Stimulated activated CD8-positive, alpha-beta memory T cell treated with anti-CD3 and anti-CD28 coated beads, Interleukin-2, amount 100 ng/mL, for 48 hours (primary cell): ENCODE measurements at places on chromosomes 1 and 21.
A peak's percentile ranks its signal among the peaks of the same experiment; 100 is the strongest.

DNA sequence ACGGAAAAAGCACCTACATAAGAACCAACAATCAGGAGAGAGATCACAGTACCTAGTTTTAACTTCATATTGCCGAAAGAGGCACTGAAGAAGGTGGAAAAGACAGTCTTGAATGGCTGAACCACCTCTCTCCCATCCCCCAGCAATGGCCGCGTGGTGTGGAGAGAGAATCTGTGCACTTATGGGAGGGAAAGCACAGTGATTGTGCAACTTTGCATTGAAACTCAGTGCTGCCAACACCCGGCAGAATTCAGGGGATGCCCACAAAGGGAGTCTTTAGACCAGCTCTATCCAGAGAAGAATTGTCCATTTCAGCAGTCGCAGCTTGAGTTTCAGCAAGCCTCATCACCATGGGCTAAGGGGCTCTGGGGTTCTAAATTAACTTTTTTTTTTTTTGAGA, 186.3 kb upstream of the USP25 start:
- no peak for DNase-seq

- DNase-seq, result no peak
These were observed 141.2 kb downstream of the COL24A1 start for GRCh38 chr1:86015375-86015774.

- DNase-seq, result no peak
These were observed 237.1 kb downstream of the VAV3 start for GRCh38 chr1:107727866-107728265.

GRCh38 chr1:109425391-109426280, 612 bp downstream of the PSMA5 start:
- DNase-seq, result peak; percentile 58

- DNase-seq, result no peak
These were observed 215.5 kb downstream of the KCNJ6 start for GRCh38 chr21:37700641-37701202.

DNA sequence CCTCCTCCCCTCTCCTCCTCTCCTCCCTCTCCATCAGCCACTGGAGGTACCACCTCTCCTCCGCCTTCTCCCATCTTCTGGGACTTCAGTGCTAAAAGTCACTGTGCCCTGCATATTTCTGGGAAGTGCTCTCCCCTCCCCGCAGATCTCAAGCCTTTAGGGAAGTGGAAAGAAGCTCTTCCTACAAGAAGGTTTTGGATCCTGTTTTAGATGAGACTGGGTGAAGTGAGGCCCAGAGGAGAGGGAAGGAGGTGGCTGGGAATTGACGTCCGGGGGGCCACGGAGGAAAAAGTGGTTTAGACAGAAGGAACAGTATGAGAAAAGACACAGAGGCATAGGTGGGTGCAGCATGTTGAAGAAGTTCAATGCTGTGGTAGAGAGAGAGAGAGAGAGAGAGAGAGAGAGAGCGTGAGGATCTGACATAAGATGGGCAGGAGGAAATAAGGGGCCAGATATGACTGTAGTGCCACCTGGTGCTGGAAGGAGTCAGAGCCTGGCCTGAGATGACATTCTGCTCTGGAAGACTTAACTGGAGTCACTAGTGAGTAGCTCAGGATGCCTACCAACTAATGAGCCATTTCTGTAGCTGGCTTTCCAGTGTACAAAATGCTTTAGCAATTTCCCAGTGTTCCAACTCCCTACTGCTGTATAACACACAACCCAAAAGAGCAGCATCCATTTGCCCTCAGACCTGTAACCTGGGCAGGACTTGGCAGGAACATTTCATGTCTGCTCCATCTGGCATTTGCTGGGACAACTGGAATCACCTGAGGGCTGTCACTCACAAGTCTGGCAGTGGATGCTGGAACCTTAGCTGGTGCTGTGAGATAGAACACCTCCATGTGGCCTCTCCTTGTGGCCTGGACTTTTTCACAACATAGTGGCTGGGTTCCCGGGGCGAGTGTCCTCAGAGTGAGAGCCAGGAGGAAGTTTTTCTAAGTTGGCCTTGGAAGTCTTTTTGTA, 16.6 kb upstream of the ZSCAN20 start:
- DNase-seq, result no peak

DNA sequence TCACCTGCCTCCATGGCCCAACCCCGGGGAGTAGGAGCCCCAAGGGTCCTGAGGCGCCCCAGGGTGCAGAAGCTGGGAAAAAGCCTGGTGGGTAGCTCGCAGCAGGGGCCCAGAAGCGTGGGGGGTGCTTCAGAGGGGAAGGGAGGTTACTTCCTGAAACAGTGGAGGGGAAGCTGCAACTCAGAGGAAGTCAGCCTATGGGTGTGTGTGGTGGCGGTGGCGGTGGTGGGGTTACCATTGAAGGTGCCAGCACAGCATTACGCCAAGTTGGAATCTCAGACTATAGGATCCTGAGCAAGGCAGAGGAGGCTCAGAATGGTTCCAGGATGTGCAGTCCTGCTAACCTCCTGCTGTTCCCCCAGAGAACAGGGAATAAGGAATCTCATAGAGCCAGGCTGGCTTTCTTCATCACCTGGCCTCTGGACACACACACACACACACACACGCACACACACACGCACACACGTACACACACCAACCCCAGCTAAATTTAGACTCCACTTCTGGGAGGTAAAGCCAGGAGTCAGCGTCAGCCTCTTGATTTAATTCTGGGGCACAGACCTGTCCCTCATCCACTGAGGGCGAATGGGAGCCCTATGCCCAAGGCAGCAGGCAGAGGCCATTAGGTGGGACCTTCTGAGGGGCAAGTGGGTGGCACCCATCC, 1.3 kb downstream of the DENND4B start:
- peak; percentile 71 for DNase-seq

GRCh38 chr21:31897311-31897710, 24.5 kb downstream of the HUNK start:
- no peak for DNase-seq

DNA sequence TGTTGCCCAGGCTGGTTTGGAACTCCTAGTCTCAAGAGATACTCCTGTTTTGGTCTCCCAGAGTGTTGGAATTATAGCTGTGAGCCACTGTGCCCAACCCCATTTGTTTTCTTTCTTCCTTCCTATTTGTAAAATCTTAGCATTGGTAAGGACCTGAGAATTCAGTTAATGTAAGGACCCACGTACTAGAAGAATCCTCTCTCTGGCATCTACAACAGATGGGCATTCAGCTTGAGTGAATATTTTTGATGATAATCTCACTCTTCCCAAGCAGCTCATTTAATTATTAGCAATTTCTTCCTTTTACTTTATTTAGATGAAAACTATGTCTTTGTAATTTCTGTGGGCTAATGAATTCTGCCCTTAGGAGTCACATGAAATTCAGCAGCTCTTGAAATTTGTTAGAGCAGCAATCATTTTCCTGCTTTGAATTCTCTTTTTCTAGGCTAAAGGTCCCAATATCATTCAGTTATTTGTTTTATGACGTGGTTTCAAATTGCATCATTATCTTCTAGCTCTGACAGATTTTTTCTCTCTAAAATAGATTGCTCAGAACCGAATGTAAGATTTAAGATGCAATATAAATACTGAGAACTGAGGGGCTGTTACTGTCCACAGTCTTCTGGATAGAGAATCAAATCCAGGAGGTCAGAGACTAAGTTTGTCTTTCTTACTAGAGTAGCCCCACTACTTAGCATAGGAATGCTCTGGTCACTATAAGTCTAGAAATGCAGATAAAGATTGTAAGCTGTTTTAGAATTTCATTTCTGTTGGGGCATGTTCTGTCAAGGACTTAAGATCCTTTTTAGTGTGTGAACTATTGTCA, 59.4 kb downstream of the EPB41 start:
- no peak for DNase-seq

DNA sequence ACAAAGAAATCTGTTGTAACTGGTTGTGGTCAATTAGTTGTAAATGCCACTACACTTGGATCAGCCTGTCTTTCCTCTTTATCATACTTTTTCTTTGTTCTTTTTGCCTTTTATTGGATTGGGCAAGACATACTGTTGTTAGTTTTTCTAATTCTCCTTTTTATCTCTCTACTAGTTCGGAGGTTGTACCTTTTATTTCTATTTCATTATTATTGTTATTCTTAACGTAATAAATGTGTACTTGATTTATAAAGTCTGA, 59.2 kb downstream of the IVNS1ABP start:
- no peak for DNase-seq

DNA sequence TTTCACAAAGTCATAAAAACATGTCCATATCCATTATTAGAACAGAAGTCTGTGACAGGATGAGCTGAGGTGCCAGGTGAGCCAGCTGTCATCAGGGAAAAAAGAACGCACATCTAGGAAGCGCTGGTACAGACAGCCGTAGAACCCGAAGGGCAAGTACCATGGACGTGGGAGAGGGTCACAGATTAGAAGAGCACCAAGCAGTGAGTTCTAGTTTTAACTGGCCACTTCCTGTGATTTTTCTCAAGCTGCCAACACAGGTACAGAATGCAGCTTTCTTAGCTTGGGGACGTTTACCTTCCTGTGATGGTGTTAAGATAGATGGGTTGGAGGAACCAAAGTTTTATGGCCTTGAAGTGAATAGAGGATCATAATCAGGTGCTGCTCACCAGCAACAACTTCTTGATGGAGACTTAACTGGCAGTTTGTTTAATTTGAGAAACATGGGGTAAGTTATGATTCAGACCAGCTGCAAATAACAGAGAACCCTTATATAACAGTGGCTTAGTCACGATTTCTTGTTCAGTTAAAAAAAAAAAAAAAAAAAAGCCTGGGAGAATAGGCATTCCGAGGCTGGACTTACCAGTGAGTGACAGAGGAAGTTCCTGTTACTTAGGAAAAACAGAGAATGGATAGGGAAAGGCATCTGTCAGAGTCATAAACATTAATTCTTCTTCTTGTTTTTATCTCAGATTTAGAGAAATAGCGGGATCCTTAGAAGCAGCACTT, 30.9 kb downstream of the AGT start:
- no peak for DNase-seq

- DNase-seq, result no peak
These were observed 187.6 kb upstream of the VAMP3 start for GRCh38 chr1:7583291-7584096.

GRCh38 chr1:155181371-155182051, 7.9 kb downstream of the TRIM46 start:
- no peak for DNase-seq

DNA sequence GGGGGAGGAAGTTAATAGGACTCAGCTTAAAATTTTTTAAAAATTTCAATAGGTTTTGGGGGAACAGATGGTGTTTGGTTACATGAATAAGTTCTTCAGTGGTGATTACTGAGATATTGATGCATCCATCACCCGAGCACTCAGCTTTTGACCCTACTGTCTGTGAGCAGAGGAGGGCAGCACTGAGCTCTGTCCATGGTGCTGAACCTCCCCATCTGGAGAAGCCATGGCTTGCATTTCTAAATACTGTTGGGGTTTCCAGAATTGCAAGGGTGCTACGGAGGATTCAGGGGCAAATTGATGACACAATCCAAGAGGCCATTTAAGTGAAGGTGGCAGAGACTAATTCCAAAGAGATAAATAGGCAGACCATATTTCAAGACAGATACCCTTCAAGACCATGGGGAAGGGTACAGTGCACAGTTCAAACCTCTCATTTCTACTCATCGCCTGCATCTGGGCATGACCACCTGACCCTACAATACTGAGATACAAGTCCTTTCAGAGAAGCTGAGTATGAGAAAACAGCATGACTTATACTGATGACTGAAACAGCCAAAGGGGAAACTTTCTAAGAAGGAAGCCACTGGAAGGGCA, 17.2 kb downstream of the SYT2 start:
- peak; percentile 42 for DNase-seq

DNA sequence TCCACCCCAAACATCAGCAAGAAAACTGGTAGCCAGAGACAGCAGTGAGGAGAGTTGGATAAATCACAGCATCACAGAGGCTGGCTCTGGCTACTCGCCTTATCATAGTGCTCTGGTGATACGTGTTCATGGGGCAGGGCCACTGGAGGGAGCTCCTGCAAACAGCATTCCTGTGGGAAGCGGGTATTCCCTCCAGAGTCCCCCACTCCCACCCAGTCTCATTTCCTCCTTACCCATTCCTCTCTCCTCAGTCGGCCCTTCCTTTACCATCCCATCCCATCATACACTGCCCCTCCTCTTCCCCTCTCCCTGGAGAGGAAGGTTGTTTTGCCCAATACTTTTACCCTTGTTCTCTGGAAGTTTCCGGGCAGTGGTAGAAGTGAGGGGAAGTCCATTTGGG, 7.1 kb downstream of the NHLH2 start:
- DNase-seq, result no peak

- no peak for DNase-seq
These were observed 20.2 kb upstream of the ZNF436 start for GRCh38 chr1:23389837-23390321.

- no peak for DNase-seq
These were observed 151.0 kb downstream of the CLEC20A start for GRCh38 chr1:178345807-178346206.

- DNase-seq, result no peak
These were observed 14.7 kb downstream of the ADCY10 start for GRCh38 chr1:167899253-167899681.

- DNase-seq, result no peak
These were observed 18.5 kb upstream of the MTARC1 start for GRCh38 chr1:220768126-220768601.

- no peak for DNase-seq
These were observed 245.1 kb downstream of the NFIA start for GRCh38 chr1:61327436-61327835.

- no peak for DNase-seq
These were observed 918.1 kb upstream of the TMPRSS15 start for GRCh38 chr21:19321688-19322087.

- no peak for DNase-seq
These were observed 25.8 kb upstream of the EVA1B start for GRCh38 chr1:36349241-36349671.

GRCh38 chr1:118711356-118711755, 276.8 kb downstream of the TBX15 start:
- no peak for DNase-seq

- DNase-seq, result no peak
These were observed 182.7 kb downstream of the C1orf94 start for GRCh38 chr1:34359411-34359810.

DNA sequence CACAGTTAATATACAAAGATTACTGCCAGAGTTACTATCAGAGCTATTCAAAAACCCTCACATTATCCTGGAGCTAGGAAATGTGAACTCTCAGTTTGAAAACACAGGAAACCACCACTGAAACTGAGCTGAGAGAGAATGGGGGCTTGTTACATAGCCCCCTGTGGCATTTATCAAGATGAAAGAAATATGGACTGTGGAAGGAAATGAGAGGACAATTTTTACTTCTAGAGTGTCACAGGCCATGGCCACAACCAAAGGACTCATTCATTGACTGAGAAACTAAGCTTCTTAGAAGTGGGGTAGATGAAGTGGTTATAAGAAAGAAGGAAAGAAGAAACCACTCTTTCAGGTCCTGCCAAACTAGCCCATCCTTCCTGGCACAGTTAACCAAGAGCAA, 25.3 kb downstream of the DSTYK start:
- no peak for DNase-seq

- no peak for DNase-seq
These were observed 120.1 kb downstream of the ASTN1 start for GRCh38 chr1:177044390-177044789.
